Suppressor macrophage treated with lipopolysaccharide for 1 hour (primary cell): ENCODE measurements at places on chromosomes 2 and 18.

GRCh38 chr18:49837889-49838288 lies 24.6 kb upstream of the ACAA2 start:
- no peak for DNase-seq

DNA sequence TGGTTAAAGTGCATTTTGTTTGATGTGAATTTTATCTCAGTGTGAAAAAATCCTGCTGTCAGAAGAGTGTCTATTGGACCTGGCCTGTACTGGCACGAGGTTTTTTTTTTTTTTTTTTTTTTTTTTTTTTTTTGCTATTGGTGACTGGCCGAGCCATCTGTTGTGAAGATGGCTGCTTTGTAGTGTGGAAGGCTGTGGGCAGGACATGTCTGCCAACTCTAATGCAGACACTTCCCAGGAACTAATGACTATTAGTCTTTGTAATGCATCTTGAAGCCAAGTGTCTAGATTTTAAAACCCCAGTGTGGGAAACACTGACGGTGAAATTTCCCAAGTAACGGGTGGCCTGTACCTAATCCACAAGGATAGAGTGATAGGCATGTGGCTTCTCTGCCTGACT lies 34.3 kb downstream of the ZAP70 start:
- DNase-seq, result no peak

GRCh38 chr2:55011831-55012671 lies 38.2 kb downstream of the RTN4 start:
- DNase-seq, result no peak

DNA sequence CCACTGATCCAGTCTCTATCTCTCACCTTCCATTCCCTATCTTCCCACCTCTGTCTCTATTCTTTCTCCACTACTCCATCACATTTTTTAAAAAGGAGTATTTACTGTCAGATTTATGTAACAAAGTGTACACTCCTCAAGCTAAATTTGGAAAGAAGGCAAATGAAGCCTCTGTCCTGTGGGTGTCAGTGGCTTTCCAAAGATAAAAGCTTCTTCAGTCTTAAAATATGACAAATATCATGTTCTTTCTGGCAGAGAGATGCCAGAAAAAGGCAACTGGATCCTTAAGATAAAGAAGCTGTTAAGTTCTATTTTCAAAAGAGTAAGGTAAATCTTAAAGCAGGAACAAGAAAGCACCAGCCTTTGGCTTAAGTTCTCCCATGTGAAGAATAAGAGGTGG lies 7.1 kb downstream of the DUSP11 start:
- no peak for DNase-seq

- peak; percentile 53 for DNase-seq
Observed at GRCh38 chr2:147663962-147664361, 180.9 kb upstream of the ACVR2A start.

DNA sequence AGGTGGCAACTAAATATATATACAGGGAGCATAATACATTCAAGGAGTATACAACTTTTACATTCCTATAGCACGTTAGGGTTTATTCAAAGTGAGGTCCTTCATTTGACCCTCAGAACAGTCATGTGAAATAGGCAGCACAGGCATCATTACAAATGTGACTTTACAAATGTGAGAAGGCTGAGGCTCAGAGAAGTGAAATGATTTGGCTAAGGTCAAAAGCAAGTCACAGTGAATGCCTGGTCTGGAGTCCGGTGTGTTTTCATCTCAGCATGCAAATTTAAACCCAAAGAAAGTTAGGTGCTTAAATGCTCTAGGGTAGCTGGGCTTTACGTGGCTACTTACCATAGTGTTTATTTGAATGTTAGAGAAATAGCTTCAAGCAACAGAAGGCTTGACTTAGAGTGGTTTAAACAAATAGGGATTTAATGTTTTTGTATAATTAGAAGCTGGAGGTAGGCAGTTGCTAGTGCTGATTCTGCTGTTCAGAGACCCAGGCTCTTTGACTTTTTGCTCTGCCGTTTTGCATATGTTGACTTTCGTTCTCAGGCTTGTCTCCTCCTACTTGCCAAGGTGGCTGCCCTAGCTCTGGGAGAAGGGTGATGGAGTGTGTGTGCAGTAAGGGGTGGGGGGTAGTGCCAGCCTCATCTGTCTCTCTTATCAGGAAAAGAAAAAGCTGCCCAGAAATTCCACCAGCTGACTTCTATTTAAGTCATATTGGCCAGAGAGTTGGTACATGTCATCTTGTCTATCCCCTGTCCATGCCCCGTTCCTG lies 89.2 kb downstream of the PLCL1 start:
- no peak for DNase-seq

DNA sequence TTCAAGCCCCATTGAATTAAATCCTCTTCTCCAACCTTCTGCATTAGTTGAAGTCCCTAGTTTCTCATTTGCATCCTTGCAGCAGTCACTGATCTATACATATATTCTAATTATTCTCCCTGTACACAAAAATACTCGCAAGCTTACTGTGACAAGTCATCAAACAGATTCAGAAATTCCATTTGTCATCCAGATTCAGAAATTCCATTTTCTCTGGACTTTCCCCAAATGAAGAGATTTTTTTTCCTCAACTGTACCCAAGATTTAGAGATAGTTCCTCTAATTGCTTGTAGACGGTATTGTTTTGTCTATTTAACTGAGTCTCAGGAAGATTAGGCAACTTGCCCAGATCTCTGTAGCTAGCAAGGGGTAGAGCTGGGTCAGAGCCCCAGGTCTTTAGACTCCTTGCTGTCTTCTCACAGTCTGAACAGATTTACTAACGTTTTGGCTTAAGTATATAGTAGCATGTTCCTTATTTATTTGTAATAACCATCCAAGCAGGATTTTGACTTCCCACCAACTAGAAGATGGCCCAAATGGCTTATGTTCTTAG lies 34.2 kb downstream of the RAB12 start:
- DNase-seq, result peak; percentile 86

DNA sequence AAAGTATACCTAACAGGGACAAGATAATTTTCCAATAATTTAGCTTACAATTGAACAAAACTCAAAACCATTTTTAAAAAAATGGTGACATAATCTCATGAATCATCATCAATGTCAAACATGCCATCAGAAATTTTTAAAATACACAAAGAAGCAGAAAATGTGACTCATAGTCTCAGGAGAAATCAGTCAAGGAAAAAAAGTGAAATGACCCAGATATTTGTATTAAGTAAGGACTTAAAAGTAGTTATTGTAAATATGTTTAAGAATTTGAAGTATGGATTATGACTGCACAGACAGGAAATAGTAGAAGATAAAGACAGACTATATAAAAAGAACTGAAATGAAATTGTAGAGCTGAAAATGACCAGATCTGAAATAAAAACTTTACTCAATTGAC lies 473.9 kb upstream of the SYT4 start:
- DNase-seq, result no peak

GRCh38 chr2:2000018-2000723 lies 255.9 kb upstream of the PXDN start:
- no peak for DNase-seq

DNA sequence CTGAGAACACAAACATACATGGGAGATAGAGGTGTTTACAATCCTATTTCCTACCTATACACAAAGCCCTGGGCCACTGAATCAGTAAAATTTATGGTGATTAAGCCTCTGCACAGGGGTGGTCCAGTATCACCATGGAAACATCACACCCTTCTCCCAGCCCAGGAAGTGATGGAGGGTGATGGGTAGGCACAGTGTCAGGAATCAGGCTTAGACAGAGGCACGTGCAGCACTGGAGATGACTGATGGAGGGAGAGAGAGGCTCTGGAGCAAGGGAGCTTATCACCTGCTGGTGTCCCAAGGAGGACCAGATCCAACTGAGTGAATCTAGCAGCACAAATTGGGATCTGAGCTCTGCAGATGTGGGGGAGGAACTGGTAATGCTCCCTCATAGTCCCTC lies 117.2 kb downstream of the RPIA start:
- DNase-seq, result no peak

DNA sequence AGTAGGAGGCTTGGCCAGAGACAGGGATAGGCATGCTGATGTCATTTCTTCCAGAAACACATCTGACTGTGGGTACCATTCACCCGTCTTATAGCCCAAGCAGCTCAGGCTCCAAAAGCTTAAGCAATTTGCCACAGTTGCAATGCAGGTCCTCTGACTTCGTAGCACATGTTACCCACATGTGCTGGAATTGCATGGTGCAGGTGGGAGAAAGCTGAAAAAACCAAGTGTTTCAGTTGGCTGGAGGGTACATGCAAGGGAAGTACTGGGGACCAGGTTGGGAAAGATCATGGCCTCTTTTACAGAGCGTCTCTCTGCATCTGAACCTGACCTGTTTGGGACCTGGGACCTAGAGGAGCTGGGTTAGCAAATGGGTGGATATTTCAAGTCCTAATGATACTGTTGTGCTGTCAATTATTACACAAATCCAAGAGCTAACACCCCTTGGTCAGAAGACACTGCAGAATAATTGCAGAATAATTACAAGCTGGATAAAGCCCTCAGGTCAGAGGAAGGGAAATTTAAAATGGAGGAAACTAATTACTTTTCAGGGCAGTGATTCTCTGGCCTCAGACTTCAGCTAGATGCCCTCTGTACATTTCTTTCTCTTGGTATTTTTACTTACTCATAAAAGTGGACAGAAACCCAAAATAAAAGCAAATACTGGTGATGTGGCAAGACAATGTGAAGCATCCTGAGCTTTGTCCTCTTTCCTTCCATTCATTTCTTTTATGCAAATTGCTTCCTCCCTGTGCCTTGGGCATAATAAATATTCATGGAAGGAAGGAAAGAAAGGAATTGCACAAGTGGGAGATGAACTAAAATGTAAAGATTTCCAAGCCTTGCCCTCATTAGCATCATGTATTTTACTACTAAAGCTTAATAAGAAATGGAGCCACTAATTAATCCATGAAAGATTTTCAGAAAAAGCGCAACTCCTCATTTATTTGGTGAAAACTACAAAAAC lies 45.6 kb upstream of the TTC39C start:
- no peak for DNase-seq

DNA sequence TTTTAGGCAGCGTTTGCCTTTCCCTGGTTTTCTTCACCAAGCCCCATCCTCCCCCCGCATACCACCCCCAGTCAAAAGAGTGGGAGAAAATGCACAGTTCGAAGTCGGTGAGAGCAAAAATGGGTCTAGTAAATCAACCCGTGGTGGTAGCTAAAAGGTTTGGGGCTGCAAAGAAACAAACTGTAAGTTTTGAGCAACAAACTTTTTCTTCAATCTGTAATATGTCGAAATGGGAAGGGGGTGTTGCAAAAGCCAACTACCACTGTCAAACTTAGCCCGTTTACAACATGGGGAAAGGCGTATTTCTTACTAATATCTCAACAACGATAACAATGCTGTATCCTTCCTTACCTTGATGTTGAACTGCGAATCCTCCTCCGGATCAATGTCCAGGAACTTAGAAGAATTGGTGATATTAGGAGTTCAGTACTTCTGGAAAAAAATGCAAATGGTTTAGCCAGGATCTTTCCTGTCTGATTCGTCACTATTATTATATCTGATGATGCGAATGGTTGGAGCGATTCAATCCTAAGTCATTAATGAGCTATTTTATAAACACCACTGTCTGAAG lies 2.4 kb upstream of the SATB2 start:
- peak; percentile 55 for DNase-seq

GRCh38 chr2:75424936-75425619 lies 135.7 kb downstream of the EVA1A start:
- no peak for DNase-seq

- no peak for DNase-seq
Observed at GRCh38 chr2:53668624-53669026, 99.0 kb upstream of the CHAC2 start.

- peak; percentile 46 for DNase-seq
Observed at GRCh38 chr18:77102259-77103040, 30.1 kb downstream of the MBP start.

DNA sequence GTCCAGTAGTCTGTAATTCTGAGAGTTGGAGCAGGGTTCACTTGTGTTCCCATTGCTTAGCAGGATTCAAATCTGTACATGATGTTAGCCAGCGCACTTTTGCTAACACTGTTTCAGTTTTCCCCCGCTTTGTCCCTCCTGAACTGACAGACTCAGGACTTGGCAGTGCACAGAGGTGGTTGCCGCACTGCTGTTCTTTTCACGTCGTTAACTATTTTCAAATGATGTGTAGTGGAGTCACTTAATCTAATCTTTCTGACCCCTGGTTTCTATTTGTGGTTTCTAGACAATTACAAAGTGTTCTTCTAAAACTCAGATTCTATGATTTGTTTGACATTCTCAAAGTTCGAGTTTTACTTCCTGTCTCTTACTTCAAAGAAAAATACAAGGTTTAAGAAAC lies 234.5 kb downstream of the RBM43 start:
- DNase-seq, result no peak

GRCh38 chr2:182971820-182972547 lies 66.3 kb downstream of the NCKAP1 start:
- no peak for DNase-seq

- no peak for DNase-seq
Observed at GRCh38 chr2:182586426-182586825, 129.6 kb upstream of the DNAJC10 start.

DNA sequence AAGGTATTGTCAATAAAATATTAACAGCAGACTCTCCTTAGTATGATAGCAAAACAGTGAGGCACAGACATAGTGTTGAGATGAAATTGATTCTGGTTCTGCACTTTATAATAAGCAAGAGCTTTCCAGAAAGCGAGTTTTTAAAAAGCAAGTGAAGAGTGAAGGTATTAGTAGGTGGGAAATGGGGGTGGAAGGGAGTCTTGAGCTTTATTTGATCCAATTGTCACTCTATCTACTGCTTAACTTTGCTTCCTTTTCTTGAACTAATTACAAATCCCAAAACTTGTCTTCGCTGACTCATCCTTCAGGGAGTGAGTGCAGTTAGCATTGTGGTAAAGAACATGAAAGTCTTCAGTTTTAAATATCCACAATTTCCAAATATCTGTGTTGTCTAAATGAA lies 120.6 kb upstream of the BOD1L2 start:
- DNase-seq, result no peak

DNA sequence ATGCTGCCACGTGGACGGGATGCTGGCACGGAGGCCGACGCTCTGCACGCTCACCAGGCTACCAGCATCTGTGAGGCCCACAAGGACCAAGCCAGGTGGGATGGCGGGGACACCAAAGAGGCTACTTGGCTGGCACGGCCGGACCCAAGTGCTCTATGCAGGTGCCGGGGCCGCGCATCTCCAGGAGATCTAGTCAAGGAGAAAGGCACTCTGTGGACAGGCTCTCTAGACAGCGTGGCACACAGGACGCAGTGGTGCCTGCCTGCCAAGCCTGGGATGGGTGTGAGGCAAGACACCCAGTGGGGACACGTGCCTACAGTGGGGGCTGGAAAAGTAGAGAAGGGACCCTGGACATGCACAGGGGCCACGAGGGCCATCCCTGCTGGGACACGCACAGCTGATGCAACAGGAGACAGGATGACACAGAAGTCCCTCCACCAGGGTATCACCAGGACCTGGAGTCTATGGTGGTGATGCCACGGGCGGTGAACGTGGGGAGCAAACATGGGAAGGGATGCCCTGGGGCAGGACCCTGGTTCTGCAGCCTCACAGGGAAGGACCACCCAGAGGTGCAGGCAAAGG lies 28.5 kb downstream of the ZNF516 start:
- no peak for DNase-seq

DNA sequence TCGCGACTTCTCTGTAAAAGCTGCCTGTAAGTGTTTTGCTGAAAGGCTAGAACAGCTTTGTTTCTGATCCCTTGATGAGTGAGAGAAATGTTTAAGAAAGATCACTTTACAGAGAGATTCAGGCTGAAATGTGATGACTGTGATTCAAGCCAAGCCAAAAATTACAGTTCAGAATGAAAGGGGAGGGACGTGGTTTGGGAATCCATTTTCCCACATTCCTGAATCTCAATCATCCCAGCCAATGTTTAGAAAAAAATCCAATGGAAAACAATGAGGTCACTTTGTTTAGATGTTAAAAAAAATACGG lies 416.7 kb downstream of the ARHGAP15 start:
- no peak for DNase-seq
